NCI-H1105 treated with DMSO at 0.1 percent for 48 hours (cell line): ENCODE measurements at places on chromosomes 5 and 9.
A peak's percentile ranks its signal among the peaks of the same experiment; 100 is the strongest.

DNA sequence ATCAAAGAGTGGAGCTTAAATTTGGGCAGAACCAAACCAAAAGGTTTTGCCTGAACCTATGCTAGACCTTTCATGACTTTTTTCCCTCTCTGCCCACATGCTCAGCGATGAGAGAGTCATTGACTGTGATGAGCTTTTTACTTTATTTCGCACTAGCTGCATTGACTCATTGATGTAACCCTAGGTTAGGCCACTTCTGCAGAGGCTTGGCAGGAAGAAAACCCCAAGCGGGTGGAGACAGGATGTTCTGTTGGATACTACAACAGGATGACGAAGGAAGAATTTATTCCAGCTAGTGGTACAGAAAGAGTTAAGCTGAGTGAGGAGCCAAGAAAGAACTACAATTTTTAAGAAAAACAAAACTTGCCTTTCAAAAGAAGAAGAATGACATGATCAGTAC lies 18.4 kb downstream of the AGXT2 start:
- no peak for DNase-seq

- no peak for DNase-seq
Observed at GRCh38 chr9:126038790-126039189, 287.8 kb upstream of the MVB12B start.

DNA sequence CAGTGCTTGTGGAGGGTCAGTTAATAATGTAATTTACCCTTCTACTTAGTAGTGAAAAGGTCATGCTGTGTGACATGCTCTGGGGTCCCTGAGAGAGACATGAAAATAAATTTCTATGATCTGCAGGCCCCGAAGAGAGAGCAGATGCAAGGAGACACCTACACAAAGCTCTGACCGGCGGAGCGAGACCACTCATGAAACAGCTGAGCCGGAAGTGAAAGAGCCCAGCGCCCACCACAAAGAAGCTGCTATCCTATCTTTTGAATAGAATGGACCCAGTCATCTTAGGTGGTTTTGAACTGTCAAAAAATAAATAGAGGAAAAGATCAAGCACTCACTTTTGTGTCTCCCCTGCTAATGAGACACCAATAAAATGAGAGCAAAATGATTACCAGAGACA lies 190.0 kb downstream of the MED10 start:
- DNase-seq: peak; percentile 60

DNA sequence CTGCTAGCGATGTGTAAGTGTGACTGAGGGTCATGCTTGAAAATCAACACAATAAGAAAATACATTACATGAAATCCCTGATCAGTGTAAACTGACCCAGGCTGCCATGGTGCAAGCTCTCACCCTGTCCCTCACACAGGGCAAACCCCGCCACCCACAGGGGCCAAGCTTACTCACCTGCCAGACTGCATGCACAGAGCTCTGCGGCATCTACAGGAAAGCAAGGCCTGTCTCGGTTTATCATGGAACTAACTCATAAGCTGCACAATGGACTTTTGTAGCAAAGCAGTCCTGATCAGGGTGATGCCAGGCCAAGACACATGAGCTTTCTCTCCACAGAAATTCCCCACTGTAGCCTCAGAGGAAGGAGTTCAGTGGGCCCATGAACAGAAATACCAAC lies 9.7 kb downstream of the IPPK start:
- DNase-seq: no peak

DNA sequence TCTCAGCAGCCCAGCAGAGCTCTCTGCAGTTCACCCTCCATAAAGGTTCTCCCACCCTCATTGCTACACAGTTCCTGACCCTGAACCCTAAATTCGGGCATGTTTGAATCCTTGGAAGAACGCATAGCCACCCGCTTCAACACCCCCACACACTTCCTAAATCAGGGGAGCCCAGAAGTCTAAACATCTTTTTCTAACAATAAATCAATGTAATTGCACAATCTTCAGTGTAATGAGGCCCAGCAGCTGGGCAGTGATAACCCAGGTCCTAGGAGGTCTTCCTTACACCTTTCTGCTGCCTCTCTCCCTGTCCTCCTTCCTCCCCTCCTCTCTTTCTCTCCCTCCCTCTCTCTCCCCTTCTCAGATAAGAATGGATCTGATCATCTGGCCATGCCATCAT lies 88.0 kb downstream of the IRX2 start:
- DNase-seq: no peak

DNA sequence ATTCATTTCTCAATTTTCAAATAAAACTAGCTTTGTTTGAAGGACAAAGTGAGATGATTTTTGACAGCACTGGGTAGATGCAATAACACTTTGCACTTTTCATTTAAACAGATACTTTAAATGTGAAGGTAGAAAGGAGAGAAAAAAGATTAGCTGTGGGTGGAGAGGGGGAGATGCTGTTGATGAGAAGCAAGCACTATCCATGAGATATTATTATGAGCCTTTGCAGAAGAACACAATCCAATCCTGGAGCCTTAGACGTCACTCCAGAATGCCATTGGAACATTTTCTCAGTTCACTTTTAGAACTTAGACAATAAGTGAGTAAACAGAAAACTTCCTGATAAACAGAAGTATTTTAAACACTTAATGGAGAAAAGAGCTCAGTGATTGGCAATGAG lies 351.1 kb downstream of the ARHGEF28 start:
- no peak for DNase-seq

DNA sequence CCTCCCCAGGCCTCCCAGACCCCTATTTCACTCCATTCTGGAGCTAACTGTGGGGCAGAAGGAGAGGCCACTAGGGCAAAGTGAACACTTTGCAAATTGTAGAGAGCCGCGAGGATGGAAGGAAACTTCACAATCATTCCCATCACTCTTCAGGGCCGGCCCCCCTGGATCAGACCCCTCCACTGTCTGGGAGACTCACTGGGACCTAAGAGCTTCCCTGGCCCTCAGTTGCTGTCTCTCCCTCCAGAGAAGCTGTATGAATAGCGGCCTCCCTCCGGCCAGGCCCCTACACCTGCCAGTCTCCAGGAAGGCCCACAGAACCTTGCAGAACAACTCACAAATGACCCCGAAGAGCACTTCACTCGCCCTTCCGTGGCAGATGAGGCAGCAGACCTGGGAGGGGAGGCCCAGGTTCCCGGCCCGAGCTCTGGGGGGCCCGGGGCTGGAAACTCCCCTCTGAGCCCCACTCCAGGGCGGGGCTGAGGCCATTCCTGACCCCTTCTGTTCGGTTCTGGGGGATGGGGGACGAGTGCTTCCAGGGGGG lies 141.9 kb upstream of the IER5L start:
- DNase-seq: no peak
